NCI-H187 (cell line): ENCODE measurements at places on chromosomes 2 and 18.

DNA sequence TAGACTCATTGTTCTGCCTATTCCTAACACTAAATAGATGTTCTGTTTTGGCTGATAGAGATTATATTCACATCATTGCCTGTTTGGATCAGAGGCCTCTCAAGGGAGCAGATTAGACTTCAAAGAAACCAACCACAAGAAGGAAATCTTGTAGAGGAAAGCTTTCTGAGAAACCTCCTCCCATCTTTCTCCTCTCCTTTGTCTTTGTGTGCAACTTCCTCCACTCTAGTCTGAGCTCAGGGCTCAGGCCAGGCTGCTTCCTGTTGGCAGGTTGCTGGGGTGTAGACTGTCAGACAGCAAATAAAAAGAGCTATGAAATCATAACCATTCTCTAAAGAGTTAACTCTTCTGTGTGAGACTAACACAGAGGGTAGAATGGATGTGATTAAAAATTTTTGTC lies 113.0 kb downstream of the TGFA start:
- DNase-seq = no peak

GRCh38 chr2:196875414-196875813 lies 51.1 kb downstream of the PGAP1 start:
- DNase-seq = no peak

DNA sequence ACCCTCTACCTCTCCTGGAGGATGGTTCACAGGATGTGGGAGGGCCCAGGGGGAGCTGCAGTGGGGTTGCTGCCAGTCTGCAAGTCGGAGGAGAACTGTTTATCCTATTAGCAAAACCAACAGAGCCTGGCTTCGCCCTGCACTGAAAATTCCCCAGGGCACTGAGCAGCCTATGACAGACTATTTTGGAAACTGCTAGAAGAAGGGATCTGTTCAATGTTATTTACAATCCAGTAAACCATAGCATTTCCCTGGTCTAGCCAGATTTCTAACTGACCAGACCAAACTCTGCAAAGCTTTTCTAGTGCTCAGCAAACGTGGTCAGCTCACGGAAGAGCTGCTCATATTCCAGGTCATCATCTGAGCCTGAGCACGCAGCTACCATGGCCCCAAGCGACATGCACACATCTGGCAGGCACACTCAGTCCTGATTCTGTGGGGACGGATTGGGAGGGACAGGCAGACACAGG lies 64.8 kb upstream of the PID1 start:
- DNase-seq = no peak

GRCh38 chr2:236215761-236216333 lies 47.7 kb upstream of the GBX2 start:
- DNase-seq = no peak

DNA sequence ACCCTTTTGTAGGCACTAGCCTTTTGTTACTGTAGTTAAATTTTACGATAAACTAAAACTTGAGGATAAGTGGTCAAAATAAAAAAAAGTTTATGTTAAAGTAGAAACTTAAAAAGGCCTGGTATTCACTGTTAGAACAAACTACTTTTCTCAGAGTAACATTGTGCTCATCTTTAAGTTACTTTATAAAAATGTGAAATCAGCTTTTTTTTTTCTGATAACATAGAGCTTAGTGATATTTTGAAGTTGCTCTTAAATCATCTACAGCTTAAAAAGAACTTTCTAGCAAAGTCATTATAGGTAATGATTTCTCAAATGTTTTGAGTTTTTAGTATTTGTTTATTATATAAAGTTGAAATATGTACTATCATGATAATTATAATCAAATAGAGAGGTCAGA lies 125.3 kb downstream of the CAMKMT start:
- no peak for DNase-seq

DNA sequence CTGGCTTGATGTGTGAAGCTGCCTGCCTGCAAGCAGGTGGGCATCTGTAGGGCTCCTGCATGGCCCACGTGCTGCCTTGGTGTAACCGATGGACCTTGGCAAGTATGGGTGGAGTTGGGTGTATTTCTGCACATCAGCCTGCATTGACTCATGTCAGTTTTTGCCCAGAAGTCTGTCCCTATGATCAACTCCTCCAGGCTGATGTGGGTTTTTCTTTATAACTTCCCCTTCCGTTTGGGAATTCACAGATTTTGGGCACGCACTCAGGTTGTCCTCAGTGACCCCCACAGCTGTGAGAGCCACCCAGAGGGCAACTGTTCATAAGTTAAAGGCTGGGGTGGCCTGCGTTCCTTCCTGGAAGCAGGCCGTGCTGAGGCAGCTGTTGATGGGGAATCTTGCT lies 123.3 kb downstream of the NCK2 start:
- no peak for DNase-seq

GRCh38 chr2:30293303-30293921 lies 62.1 kb downstream of the LBH start:
- no peak for DNase-seq

DNA sequence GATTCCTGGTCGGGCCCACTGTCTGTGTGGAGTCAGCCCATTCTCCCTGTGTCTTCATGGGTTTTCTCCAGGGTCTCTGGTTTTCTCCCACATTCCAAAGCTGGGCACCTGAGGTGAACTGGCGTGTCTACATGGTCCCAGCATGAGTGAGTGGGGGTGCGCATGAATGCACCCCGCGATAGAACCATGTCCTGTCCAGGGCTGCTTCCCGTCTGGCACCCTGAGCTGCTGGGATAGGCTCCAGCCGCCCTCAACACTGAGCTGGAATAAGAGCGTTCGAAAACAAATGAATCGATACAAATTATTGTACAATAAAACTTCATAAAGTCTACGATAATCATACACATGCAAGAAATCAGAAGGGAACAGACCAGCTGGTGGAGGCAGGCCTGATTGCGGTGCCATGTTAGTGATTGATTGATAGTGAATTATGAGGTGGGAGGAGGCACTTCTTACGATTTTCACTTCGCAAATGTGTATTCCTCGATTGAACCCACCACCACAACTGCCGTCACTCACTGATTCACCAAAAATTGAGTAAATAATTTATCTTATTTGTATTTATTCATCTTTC lies 186.6 kb downstream of the MGAT5 start:
- no peak for DNase-seq

DNA sequence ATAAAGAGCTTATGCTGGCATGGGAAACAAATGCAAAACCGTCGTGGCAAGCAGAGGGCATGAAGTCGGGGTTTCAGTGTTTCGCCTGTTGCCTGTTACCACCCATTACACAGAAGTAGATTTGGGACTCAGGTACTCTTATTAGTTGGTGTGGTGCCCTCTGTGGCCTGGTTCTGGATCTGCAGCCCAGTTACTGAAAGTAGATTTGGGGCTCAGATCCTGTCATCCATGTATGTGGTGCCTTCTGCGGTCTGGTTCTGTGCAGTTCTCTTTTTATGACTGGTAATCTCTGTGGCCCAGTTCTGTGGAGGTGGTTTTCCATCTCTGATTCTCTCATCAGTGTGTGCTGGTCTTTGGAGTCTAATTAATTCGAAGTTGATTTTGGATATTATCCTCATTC lies 45.2 kb downstream of the ADNP2 start:
- no peak for DNase-seq

DNA sequence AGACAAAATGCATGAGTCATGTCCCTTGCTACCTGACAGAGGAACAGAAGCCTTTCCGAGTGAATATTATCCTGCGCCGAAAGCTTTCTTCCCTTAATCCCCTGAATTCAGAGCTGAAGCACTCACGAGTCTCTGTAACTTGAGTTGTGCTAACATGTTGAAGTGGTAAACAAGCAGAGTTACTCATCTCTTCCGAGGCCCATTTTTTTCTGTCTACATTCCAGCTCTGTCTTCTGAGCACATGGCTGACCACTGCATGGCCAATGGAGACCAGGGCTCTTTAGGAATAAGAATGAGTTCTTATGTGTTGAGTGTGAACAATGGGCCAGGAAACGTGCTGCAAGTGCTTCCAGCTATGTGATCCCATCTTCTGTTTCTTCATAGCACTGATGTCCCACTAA lies 73.1 kb upstream of the PID1 start:
- DNase-seq = no peak

- no peak for DNase-seq
Observed at GRCh38 chr2:164947281-164947680, 8.0 kb downstream of the SLC38A11 start.

- DNase-seq = no peak
Observed at GRCh38 chr2:12289120-12289802, 427.5 kb upstream of the TRIB2 start.

GRCh38 chr18:43744960-43745745 lies 467.9 kb upstream of the SYT4 start:
- DNase-seq = no peak

GRCh38 chr2:8169443-8169842 lies 512.4 kb upstream of the ID2 start:
- DNase-seq = no peak

GRCh38 chr2:193679847-193680246 lies 1485.1 kb upstream of the TMEFF2 start:
- no peak for DNase-seq

DNA sequence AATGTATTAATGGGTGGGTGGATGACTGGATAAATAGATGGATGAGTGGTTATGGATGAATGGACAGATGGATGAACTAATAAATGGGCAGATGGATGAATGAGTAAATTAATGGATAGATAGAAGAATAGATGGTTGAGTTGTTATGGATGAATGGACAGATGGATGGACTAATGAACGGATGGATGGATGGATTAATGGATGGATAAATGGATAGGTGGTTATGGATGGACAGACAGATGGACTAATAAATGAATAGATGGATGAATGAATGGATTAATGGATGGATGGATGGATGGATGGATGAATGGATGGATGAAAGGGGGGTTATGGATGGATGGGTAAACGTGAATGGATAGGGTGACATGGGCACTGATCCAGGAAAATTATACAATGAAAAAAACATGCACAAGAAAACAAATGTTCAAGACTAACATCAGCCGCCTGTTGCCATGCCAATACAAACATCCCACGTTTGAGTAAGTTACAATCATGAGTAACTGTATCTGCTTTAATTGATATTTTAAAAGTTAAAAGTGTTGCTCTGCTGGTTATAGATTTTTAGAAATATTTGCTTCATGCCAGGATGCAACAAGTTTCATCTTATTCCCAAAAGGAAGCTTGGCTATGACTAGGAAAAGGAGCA lies 20.8 kb downstream of the PXDN start:
- no peak for DNase-seq

DNA sequence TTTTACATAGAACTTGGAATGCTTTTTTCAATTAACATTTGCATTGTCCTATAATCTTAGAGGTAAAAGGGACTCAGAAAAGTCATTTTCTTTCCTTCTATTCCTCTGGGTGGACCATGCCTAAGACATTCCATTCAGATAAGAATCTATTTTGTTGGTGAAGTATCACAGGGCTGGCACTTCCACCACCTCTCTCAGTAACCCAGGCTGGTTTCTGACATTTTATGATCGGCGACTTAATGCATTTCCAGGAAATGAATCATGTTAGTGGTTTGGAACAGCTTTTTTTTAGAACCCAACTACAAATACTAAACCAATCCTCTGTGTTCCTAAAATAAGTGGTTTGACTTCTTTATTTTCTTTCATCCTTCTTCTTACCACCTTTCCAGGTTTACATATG lies 27.0 kb downstream of the GAD1 start:
- no peak for DNase-seq

DNA sequence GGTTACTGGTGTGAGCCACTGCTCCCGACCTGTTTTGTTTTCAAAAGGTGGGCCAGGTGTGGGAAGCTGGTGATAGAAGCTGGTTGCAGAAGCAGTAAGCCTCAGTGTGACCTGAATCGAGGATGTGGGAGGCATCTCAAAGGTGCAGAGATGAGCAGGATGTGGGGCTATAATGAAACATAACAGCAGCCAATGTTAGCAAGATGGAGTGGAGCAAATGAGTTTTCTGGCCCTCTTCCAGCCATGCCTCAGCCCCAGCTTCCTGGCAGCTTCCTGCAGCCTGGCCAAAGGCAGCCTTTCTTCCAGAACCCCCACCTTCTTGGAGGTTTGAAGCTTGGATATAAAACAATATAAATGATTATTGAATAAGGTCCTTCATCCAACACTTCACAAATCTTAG lies 184.8 kb downstream of the NCK2 start:
- no peak for DNase-seq

- DNase-seq = no peak
Observed at GRCh38 chr18:6606411-6607085, 123.0 kb upstream of the ARHGAP28 start.

DNA sequence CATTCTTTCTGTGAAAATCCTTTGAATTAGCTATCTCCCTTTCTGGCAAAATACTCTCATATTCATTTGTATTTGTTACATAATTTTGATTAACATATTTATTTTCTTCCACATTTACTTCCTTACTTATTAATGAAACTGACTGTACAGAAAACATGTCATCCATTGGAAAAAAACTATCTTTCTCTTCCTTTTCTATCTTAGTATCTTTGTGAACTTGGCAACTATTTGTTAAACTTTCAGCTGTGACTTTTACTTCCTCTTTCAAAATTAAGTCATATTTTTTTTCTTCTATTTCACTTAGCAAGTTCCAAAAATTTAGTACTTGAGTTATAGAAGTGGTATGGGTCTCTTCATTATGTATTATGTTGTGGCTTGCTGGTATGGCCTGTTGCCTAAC lies 2.6 kb downstream of the RAD51AP2 start:
- DNase-seq = no peak

- no peak for DNase-seq
Observed at GRCh38 chr2:179790235-179791217, 70.9 kb downstream of the ZNF385B start.

DNA sequence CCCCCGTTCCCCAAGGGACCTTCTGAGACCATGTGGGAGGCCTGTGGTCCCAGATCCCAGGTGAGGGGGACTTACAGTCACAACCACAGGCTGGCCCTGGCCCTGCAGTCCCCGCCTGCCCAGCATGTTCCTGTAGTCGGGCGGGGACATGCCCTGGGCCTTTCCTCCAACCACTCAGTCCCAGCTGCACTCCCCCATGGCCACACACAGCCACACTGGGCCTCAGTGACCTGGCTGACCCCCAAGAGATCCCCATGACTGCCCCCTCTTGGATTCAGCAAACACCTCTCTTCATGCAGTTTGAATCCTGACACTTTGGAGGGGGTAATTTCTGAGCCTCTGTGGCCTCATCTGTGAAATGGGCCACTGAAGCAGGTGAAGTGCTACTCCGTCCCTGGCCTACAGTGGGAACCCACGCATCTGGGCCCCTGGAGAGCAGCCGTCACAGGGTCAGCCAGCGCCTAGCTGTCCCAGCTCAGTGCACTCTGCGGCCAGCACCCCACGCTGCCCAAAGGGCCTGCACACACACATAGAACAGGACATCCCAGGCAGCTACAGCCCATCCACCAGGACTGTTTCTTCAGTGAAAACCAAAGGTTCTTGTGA lies 12.7 kb upstream of the ARHGEF4 start:
- DNase-seq = no peak

GRCh38 chr2:172340394-172340793 lies 87.0 kb upstream of the ITGA6 start:
- no peak for DNase-seq

GRCh38 chr2:200761266-200761665 lies 50.4 kb upstream of the BZW1 start:
- DNase-seq = no peak

GRCh38 chr2:121246704-121247255 lies 38.2 kb downstream of the TFCP2L1 start:
- DNase-seq = no peak

GRCh38 chr2:70388128-70388527 lies 86.3 kb upstream of the FAM136A start:
- no peak for DNase-seq

GRCh38 chr2:157871415-157871814 lies 4.7 kb downstream of the ACVR1 start:
- DNase-seq = no peak
